D721Med (cell line): ENCODE measurements at places on chromosomes 3 and 15.

GRCh38 chr3:184795522-184796190 lies 16.3 kb upstream of the VPS8 start:
- DNase-seq, result no peak

DNA sequence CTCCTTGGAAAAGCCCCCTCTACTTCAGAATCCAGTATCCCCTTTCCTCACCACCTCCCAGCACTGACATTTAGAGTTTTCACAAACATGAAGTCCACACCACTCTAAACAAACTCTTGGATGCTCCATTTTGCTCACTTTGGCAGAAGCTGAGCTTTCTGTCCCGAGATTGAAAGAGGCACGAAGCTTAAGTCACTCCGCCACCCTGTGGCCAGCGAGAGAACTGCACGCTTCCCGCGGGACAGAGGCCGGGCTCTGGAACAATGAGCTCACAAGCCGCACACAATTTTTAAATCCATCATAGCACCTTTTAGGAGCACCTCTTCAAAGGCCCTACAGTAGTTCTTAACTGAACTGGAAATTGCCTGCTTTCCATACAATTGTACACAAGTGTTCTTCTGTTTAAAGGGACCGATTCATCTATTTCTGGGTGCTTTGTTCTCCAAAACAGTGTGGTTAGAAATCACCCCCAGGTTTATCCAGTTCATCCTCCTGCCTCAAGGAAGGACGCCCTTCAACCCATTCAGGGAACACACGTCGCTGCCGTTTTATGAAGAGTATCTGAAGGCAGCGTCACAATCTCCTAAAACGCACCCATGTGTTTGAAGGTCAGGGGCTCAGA lies 226.1 kb downstream of the VPS13C start:
- DNase-seq, result no peak

DNA sequence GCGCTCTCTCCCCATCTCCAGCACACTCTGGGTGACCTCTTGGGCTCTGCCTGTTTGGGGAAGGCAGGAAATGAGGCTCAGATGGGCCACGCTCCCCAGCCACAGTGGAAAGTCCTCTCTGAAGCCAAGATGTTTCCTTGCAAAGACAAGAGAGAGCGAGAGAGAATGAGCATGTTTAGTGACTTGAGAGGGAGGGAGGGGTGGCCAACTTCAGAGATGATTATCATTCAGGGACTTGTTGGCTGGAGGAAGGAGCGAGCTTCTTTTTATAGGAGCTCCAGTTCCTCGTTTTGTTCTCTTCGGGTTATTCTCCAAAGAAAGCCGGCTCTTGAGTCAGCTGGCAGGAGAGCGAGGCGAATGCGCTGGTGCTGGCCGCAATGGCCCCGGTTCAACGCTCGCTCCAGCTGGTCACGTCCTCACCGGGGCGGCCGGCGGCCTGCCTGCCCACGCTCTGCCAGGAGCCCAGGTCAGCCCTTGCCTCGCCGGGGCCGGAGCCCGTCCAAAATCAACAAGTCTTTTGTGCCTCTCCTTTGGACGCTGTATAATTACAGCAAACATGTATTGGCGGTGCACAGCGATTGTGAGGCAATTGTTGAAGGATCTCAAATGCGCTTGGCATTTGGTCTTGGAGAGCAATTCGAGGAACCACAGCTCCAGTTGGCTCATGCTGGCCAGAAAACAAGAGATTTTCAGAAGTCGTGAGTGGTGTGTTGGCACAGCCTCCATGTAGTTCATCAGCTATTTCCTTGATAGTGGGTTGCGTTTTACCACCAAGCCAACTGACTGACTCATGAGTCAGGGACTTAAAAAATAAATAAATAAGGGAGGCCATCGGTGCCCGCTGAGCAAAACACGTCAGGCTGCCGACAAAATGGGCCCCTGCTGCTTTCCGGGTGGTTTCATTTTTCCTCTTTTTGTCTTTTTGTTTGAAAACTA lies 288.6 kb downstream of the UACA start:
- DNase-seq, result no peak

GRCh38 chr3:127174715-127175140 lies 18.2 kb upstream of the PRR23E start:
- DNase-seq, result no peak

DNA sequence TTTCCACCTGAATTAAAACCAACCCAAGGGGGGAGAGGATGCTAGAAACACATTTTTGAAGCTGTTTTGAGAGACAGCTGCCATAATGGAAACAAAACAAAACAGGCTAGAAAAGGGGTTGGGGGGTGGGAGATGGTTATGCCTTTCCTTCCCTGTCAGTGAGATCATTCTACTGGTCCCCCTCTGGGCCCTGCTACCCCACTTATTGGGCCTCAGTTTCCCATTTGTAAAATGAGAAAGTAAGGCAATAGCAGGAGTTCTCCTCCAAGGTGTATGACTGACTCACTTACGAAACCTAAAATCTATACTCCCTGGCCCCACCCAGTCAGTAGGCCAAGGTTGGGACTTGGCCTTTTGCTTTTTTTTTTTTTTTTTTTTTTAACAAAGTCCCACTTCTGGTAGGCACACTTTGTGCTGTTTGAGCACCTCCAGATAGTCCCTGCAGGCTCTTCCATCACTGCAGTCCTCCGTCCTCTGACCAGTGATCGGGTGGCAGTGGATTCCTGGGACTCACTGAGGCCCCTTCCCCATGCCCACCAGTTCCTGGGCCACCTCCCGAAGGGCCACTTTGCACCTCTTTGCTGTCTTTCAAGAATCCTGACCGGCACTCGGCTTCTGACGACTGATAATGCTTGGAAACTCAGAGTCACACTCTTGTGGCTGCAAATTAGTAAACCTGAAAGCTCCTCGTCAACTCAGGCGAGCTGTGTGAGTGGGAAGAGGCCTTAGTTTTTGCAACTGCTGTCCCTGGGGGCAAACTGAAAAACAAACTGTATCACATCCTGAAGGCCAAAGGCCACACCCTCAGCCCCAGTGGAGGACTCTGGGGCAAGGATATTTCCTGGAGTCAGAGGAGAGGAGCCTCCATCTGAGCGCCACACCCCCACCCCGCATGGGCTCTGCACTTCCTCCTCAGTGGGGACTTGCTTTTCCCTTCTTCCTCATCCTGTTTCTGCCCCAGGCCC lies 6.7 kb upstream of the PSTPIP1 start:
- no peak for DNase-seq
